WTC11 (cell line): ENCODE measurements at places on chromosomes 7 and 10.
A peak's percentile ranks its signal among the peaks of the same experiment; 100 is the strongest.

- DNase-seq = no peak
These were observed 324.2 kb upstream of the ZMIZ1 start for GRCh38 chr10:78744491-78745090.

GRCh38 chr10:120891365-120891764 lies 40.2 kb downstream of the WDR11 start:
- no peak for DNase-seq

DNA sequence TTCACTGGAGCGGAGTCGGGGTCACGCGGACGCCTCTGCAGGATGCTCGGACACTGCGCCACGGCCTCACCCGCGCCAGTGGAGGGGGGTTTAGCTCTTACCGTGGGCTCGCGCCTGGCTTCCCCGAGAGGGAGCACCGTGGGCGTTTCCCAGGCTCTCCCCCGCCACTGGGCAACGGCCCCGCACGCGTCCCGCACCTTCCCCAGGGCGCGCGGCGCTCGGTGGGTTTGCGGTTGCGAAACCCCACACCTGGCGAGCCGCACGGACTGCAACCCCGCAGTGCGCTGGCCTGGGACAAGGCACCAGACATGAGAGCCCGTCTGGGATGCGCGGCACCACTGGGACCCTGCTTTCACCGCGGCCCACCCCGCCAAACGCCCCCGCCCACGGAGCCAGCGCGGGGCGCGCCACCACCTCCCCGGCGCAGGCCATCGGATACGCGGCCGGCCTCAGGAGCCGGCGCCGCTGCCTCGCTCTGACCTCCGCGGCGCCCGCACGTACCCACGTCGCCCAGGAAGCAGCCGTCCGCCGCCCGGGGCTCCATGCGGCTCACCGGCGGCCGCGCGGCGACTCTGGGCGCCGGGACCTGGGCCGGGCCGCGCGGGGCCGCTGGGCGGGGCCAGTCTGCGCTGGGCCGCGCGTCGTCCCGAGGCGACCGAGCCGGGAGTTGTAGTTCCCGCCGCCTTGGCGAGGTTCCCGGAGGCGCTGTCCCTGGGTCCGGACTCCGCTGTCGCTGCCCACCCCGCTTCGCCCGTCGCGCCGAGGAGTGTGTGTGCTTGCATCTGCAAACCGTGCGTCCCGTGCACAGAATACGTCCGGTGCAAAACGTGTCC lies at the start of gene ASB13:
TSS of gene ASB13 (minus strand) at position 588 of the 833 bp plus-strand sequence. CDS start at position 544, 44 bp downstream.
- peak; percentile 75 for DNase-seq

DNA sequence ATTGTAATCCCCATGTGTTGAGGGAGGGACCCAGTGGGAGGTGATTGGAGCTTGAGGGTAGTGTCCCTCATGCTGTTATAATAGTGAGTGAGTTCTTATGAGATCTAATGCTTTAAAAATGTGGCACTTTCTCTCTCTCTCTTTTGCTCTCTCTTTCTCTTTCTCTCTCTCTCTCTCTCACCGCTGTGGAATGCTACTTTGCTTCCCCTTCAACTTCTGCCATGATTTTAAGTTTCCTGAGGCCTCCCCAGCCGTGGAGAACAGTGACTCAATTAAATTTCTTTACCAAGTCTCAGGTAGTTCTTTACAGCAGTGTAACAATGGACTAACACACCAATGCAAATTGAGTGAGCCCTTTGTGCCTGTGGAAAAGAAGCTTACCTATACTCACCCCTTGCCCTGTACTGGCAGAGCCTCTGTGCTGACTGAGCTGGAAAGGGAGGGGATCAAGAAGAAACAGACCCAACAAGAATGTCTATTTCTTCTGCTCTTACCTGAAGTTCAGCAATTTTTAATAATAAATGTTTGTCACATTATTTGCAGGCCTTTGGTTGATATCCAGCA lies 642.5 kb upstream of the KCND2 start:
- no peak for DNase-seq

DNA sequence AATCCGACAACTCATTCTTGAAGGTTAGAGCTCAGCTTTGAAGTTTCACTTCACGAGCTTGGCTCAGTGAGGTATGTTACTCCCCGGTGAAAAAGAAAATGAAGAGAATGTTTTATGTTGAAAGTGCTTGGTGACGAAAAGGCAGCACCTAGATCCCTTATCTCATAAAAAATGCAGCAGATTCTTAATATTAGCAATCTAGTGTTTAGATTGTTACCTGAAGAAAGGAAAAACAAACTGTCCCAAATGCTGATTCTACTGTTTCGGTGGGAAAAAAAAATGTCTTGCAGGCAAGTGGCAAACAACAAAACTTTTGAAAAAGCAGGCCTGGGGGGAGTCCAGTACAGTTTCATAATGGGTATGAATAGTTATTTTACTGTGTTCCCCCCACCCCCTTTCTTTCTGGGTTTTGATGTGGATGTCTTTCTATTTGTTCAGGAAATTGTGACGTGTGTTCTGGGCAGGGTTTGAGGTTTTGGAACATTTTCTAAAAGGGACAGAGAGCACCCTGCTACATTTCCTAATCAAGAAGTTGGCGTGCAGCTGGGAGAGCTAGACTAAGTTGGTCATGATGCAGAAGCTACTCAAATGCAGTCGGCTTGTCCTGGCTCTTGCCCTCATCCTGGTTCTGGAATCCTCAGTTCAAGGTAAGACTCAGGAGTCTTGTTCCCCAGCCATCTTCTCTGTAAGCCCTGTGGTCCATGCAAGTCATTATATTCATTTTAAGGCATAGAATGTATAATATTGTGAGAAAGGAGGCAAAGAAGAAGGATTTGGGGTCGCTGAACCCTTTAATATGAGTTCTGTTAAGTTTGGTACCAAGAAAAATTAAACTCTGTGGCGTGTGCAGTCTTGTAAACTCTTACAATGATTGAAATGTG lies at the start of gene SRGN:
TSS of gene SRGN (plus strand) at position 514 of the 881 bp plus-strand sequence. CDS start at position 569, 55 bp downstream.
- no peak for DNase-seq

- peak; percentile 58 for DNase-seq
These were observed 66.2 kb downstream of the FAM241B start for GRCh38 chr10:69696073-69696731.

GRCh38 chr10:1121271-1121970 lies 65.2 kb downstream of the WDR37 start:
- no peak for DNase-seq

DNA sequence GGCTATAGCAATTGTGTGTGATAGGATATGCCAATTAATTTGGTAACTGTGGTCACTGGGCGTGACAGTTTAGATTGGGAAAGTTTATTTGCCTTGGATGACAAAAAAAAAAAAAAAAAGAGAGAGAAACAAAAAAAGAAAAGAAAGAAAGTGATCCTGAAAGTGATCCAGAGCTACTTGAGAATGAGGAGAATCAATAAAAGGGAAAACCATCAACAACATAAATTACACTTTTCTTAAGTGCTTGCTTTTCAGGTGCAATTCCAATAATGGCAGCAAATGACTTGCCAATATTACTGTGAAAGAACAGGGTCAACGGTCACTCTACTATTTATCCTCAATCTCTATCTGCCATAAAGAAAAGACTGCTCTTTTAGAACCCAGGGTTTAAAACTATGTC lies 191.8 kb upstream of the SEMA3C start:
- no peak for DNase-seq

DNA sequence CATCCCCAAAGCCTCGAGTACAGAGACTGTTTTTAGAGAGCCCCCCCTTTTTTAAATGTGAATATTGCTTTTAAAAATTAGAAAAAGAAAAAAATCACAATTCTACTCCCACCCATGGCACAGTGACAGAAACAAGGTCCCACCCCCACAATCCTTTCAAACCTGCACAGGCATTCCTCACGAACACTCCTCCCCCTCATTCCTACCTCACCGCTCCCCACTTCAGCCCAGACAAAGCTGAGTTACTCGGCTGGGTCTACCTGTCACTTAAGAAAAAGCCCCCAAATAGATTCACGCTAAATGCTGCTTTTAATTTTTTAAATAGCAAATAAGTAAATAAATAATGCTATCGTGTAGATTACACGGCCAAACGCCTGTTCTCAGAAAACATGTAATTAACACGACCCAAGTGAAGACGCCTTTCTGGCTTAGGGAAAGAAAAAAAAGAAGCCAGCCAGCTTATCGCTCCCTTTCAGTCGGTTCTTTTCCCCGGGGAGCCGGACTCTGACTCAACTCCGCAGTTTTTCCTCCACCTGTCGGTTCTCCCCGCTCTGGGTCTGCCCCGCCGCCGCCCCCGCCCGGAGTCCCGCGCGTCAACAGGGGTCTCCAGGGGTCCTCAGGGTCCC lies 739 bp downstream of the MPP7 start:
- DNase-seq = peak; percentile 15

DNA sequence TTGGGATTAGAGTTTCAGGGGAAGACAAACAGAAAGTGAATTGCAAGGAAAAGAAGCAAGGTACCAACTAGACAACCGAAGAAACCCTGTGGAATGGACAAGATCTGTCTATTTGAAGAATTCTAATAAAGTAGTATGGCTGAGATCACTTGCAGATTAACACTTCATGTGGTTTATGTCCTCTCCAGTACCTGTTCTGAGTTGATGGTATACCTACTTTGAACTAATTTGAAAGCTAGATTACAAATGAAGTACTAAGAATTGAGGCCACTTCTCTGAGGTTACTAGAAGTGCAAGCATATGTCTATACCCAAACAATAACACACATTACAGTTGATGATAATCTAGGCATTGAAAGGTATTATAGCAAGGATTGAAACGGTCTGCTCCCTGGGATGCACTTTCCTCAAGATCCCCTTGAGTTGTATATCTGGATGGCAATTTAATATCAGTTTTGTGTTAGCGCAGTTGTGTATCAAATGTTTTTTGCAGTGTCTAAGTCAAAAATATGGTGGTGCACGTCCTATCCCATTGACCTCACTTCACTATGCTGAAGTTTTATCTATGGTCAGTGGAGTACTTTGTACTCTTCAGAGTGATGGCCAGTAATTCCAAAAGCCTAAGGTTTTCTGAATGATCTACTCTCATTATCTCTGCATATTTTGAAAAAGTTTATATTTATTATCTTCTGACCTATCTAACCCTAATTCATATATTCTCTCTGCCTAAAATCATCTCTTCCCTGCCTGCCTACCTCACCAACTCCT lies 25.9 kb downstream of the ZNF277 start:
- DNase-seq = no peak

GRCh38 chr7:16933296-16934279 lies 51.8 kb upstream of the AGR3 start:
- no peak for DNase-seq

DNA sequence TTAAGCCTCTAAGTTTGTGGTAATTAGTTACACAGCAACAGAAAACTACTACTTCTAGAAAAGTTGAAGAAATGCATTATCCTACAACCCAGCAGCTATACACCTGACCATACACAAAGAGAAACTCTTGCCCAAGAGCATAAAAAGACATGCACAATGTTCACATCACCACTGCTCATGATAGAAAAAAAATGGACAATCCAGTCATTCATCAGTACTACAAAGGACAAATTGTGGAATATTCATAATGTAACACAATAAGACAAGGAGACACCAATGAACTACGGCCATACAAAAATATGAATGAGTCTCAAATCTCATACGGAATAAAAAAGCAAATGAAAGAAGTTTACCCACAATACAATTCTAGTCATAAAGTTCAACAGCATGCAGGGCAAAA lies 87.4 kb downstream of the ZFAND4 start:
- DNase-seq = no peak

- no peak for DNase-seq
These were observed 80.1 kb upstream of the RPA3 start for GRCh38 chr7:7798510-7798909.

- DNase-seq = no peak
These were observed 277.8 kb upstream of the NEBL start for GRCh38 chr10:21174715-21175495.

- no peak for DNase-seq
These were observed 230.9 kb downstream of the MAD1L1 start for GRCh38 chr7:2001601-2002442.

DNA sequence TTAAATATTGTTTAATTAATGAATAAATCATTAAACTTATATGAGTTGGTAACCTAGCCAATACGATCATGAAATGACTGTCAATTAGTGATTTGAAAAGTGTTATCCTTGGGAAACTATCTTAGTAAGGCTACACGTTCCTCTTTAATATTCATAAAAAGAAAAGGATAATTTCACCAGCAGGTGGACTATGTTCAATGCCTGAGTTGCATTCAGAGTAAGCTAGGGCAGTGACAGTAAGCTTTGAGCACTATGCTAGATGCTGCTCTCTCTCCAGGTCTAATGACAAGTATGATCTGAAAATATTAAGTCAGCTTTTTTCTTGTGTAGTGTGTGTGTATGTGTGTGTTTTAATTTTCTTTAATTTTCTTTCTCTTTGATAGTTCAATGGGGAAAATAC lies 486.3 kb upstream of the PCDH15 start:
- DNase-seq = no peak

DNA sequence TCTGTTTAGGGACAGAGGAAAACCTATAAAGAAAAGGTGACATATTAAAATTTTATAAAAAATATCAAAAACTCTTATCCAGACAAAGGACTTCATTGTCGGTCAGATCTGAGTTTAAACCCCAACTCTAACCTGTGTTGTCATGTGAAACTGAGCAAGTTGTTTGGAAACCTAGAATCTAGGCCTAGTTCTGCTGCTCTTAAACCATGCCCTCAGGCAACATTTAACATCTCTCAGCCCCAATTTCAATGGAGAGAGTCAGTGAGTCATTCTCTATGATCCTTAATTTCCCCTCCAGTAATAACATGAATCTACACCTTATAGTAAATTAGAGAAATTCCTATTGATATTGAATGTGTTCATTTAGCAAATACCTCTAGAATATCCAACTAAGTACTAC lies 192.3 kb downstream of the IMMP2L start:
- DNase-seq = no peak

DNA sequence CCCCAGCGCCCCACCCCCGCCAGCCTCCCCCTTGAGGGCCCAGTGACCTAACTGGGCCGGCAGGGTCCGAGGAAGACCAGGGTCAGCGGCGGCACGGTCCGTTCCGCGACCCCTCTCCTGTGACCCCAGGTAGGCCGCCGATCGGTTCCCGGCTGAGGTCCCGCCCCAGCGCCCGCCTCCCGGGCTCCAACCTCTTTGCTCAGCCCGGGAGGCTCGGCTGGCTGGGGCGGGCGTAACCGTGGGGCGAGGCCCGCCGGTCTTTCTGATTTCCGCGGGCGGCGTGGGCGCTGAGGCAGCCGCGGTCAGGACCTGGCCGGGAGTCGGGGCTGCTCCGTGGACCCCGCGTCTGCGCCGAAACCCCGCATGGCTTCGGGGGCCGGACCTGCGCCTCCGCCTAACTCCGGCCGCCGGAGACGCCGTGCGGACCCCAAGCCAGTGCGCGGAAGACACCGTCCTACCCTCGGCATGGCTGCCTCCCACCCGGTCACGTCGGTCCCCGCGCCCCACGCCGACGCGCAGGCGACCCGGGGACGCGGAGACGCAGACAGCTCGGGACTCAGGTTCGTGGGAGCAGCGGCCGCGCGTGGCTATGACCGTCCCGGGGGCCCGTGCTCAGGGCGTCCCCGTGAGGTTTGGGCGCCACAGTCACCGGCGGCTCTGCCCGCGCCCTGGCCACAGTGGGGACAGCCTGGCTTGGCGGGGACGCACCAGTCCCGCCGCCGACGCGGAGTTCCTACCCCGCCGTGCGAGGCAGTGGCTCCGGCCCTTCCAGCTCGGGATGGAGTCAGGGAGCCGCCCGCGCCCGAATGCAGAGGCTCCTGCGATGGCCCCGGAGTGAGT lies 1.0 kb upstream of the VENTX start:
- peak; percentile 54 for DNase-seq

GRCh38 chr10:122245136-122245535 lies 26.0 kb upstream of the BTBD16 start:
- DNase-seq = no peak

GRCh38 chr7:136234040-136234439 lies 256.9 kb upstream of the MTPN start:
- DNase-seq = no peak
